Kidney (tissue), 22 donors: ENCODE measurements at places on chromosomes 16 and 17.

DNA sequence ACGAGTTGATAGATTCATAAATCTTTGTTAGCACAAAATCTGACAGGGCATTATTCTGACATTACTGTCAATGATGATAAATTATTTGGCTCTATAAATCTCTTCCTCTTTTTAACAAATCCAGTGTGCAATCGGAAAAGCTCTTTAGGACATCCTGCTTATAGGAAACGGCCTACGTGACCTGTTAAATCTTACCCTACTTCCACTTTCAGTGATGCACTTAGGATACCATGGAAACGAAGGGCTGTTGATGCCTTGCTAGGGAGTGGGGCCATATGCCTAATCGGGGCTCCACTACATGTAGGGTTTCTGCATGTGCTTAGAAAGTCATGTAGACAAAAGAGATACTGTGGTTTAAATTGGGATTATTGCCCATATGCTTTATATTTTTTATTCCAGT, 27.2 kb downstream of the ZNF594 start:
- DNase-seq: no peak

GRCh38 chr16:48617711-48618148, 7.8 kb upstream of the N4BP1 start:
- no peak for DNase-seq

GRCh38 chr16:78483124-78483992, 383.9 kb downstream of the WWOX start:
- DNase-seq: no peak

DNA sequence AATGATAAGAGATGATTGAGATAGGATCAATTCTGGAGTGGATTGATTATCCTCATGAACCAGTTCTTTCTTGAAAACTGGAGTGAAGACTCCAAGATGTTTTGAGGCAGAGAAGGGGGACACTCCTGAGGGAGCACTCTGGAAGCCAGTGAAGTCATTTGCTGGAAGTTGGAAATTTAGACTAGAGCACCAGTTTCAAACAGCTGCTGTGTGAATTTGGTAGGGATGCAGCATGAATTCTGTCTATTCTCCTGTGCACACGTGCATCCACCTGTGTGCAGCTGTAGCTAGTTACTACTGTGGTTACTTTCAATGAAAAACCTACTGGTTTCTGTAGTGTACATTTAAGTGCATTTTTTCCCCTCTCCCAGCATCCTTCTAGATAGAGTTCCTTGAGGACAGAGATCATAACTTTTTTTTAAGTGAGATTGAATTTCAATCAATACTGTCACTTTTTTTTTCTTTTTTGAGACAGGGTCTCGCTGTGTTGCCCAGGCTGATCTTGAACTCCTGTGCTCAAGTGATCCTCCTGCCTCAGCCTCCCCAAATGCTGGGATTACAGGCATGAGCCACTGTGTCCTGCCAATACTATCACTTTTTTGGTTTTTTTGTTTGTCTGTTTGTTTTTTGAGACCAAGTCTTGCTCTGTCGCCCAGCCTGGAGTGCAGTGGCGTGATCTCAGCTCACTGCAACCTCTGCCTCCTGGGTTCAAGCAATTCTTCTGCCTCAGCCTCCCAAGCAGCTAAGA, 65.9 kb downstream of the TUBD1 start:
- DNase-seq: no peak

GRCh38 chr17:76569607-76570279, 15.9 kb downstream of the ST6GALNAC2 start:
- peak; percentile 92 for DNase-seq

GRCh38 chr16:71626018-71626857, at the start of gene MARVELD3:
TSS of gene MARVELD3 (plus strand) at chr16:71626184. CDS start at chr16:71626230, 46 bp downstream.
- DNase-seq: peak; percentile 72

DNA sequence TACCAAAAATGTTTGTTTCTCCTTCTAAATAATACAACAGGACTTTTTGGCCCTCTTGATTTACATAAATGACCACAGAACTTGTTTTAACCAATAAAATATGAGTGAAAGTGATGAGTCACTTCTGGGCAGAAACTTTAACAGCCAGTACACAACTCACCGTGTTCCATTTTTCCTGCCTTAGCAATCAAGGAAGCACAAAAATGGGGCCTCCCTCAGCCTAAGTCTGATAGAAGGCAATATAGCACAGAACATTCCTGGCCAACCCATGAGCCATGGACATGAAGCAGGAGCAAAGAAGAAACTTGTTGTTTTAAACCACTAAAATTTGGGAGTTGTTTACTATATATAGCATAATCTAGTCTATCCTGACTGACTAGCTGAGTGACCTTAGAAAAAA, 61.1 kb upstream of the MTMR4 start:
- DNase-seq: no peak

DNA sequence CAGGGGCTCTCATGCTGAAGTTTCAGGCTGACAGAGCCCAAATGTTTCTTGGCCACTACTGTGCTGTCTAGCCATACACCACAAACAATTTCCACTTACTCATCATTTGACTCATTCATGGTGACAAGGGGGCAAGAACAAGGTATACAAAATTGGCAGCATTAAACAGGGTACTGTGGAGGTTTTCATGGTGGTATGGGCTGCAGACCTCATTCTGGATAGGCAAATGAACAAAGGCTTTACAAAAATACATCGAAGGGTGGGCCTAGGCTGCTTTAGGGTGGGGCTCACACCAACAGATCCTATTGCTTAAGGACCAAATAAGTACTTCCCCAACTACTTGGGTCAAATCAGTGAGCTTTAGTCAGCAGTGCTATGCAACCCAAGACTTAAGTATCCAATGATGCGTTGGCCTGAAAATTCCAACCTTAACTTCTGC, 53.0 kb downstream of the N4BP1 start:
- DNase-seq: no peak

- DNase-seq: peak; percentile 37
Observed at GRCh38 chr16:82034981-82035612, at the start of gene HSD17B2. TSS of gene HSD17B2 (plus strand) at chr16:82035253. CDS start at chr16:82035425, 172 bp downstream.
